ENCODE measurements at places on chromosomes 6 and 20. TPM values are rescaled to one million over a fixed set of nuclear protein-coding genes. Genes with fewer than 3 reads are reported as not detected.

GRCh38 chr6:108584323-108584722, 23.6 kb downstream of the FOXO3 start:
- DNase-seq = no peak
- no peak overlapping the region for H3K27ac ChIP-seq
- no peak overlapping the region for H3K4me3 ChIP-seq
- no peaks in the 10 kb centered on the region for H3K36me3 ChIP-seq
- no peaks in the 10 kb centered on the region for H3K27me3 ChIP-seq
- H3K4me1 ChIP-seq = peaks cover 88% of the 10 kb centered on the region

DNA sequence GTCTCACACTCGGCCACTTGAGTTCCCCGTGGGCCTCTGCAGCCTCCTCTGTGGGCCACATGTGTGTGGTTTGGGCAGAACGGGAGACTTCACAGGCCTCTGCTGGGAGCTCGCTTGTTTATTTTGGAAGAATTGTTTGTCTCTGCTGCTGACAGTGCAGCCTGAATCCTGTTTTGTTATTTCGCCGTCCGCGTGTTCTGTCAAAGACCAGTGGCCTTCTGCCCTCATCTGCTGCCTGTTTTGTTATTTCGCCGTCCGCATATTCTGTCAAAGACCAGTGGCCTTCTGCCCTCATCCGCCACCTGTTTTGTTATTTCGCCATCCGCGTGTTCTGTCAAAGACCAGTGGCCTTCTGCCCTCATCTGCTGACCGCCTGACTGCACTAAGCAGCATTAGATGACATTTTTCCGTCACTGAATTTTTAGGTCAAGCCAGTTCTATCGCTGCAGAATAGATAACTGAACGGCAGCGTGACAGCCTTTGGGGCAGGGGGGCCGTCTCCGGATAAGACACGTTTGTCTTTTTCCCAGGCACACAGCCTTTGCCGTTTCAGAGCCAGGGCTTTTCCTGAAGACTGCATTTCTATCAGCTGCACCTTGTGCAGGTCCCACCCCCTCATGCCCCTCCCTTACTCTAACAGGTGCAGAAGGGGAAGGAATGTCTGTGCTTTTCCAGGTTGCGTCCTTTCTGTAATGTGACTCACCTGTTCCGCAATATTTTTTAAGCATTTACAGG, 158.5 kb upstream of the AFDN start:
- H3K4me3 ChIP-seq = no peak overlapping the region
- no peak overlapping the region for H3K27ac ChIP-seq
- no peaks in the 10 kb centered on the region for H3K36me3 ChIP-seq
- H3K27me3 ChIP-seq = no peaks in the 10 kb centered on the region
- H3K4me1 ChIP-seq = no peaks in the 10 kb centered on the region

DNA sequence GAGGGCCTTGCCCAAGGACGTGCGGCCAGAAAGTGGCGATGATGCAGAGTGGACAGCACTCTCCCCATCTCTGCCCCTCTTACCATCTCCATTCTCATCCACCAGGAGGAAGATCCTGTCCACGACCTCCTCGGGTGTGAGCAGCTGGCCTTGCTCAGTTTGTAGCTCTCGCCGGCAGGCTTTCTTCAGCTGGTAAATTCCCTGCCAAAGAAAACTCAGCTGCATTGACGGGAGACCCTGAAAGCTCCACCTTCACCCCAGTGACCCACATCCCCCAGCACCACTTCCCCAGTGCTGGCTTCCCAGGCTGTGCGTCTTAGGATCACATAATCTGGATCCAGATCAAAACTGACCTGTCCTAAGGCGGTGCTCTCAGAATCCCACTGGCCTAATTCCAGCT, 9.2 kb downstream of the GUCA1B start:
- no peak overlapping the region for H3K4me3 ChIP-seq
- no peaks in the 10 kb centered on the region for H3K36me3 ChIP-seq
- H3K4me1 ChIP-seq = no peaks in the 10 kb centered on the region
- H3K27me3 ChIP-seq = no peaks in the 10 kb centered on the region
- no peak overlapping the region for H3K27ac ChIP-seq

- no peak overlapping the region for H3K4me3 ChIP-seq
- no peaks in the 10 kb centered on the region for H3K27me3 ChIP-seq
- peaks cover 48% of the 10 kb centered on the region for H3K36me3 ChIP-seq
- no peak for DNase-seq
- H3K27ac ChIP-seq = no peak overlapping the region
- no peaks in the 10 kb centered on the region for H3K4me1 ChIP-seq
These were observed 38.6 kb upstream of the SCGN start for GRCh38 chr6:25613415-25613814.

DNA sequence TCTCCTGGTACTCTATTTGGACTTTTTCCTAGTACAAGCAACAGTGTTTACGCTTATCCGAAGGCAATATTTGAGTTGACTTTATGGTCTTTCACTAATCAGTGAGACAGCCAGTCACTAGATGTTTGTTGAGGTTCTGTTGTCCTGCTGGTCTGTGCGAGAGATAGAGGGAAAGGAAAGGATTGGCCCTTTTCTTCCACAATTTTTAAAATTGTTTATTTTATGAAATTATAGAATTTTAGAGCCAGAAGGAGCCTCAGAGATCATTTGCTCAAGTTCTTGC, 44.4 kb downstream of the MAP3K4 start:
- H3K27me3 ChIP-seq = no peaks in the 10 kb centered on the region
- peaks cover 18% of the 10 kb centered on the region for H3K36me3 ChIP-seq
- H3K4me1 ChIP-seq = no peaks in the 10 kb centered on the region
- H3K27ac ChIP-seq = no peak overlapping the region
- H3K4me3 ChIP-seq = no peak overlapping the region

DNA sequence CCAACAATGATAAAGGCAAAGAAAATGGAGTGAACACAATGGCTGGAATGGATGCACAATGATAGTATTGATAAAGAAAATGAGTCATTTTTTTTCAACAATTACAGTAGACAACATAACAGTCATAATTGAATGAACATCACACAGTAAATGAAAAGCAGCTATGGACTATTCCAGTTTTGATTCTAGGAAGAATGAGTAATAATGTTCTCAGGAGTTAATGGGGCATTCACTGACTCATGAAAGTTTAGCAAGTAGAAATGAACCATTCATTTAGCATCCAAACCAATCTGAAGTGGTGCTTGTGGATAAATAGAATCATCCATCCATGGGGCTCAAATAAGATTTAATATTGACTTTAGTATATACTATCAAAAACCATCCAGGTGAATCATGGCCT, 1029.5 kb upstream of the GJE1 start:
- no peak for DNase-seq
- H3K36me3 ChIP-seq = no peaks in the 10 kb centered on the region
- H3K27me3 ChIP-seq = no peaks in the 10 kb centered on the region
- H3K4me1 ChIP-seq = no peaks in the 10 kb centered on the region
- H3K27ac ChIP-seq = no peak overlapping the region
- H3K4me3 ChIP-seq = no peak overlapping the region

DNA sequence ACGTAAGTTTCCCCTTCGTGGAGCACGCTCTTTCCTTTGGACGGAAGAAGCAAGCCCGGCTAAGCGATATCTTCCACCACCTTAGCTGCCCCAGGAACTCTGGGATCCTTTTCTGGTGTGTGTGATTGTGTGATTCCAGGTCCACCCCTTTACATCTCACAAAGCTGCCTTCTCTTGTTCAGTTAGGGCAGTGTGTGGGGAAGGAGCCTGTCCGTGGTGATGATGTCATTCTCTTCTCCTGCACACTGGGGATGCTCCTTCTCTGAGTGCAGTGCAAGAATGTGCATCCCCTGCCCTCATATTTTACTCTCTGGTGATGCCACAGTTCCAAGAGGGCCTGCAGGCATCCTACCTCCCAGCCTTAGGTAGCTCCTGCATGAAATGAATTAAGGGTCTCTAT, 30.3 kb downstream of the BNIP5 start:
- H3K27ac ChIP-seq = no peak overlapping the region
- no peaks in the 10 kb centered on the region for H3K27me3 ChIP-seq
- no peaks in the 10 kb centered on the region for H3K36me3 ChIP-seq
- DNase-seq = no peak

GRCh38 chr6:38316099-38316868, 323.4 kb downstream of the BTBD9 start:
- H3K27ac ChIP-seq = no peak overlapping the region
- DNase-seq = no peak
- no peak overlapping the region for H3K4me3 ChIP-seq
- H3K36me3 ChIP-seq = no peaks in the 10 kb centered on the region
- H3K27me3 ChIP-seq = no peaks in the 10 kb centered on the region

DNA sequence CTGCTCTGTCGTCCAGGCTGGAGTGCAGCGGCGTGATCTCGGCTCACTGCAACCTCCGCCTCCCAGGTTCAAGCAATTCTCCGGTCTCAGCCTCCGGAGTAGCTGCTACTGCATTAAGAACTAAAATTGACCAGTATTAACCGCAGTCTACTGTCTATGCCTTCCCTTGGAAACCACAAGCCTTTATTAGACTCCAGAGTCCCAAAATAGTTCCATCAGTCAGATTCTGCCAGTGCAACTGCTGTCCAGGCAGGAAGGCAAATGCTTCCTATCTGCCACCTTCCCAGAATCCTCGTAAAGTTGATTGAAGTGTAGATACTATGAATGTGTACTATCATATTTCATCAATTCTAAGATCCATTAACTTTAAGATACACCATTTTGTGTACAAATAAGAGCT, 16.7 kb downstream of the KAT14 start:
- H3K36me3 ChIP-seq = peaks cover 38% of the 10 kb centered on the region
- H3K4me1 ChIP-seq = no peaks in the 10 kb centered on the region
- H3K4me3 ChIP-seq = no peak overlapping the region
- H3K27me3 ChIP-seq = no peaks in the 10 kb centered on the region

Gene VGLL2
- not detected for total RNA-seq

Gene HAO1
- not detected for total RNA-seq

Gene SLC35F1
- total RNA-seq = not detected

Gene PNLDC1
- total RNA-seq = not detected

Gene PIGT
- 142 TPM for total RNA-seq

Gene PACSIN1
- total RNA-seq = not detected

Gene PTCRA
- total RNA-seq = not detected

All from ascending aorta (tissue), 2 donors.